ENCODE measurements at places on chromosomes 1 and 21.

DNA sequence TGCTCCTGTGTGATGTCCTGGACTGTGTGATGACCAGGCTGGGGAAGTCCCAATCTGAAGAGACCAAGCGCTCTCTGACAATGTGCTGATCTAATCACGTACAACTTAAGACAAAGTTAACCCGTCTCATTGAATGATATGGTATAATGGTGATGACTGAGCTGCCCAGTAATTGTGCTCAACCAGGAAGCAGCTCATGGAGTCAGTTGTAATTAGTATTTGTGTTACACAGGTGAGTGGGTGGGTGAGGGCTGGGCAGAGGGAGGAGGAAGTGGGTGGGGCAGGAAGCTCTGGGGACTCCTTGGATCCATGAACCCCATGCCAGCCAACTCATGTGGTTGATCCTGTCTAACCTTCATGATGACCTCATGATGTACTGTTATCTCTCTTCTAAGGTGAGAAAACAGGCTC lies 8.7 kb upstream of the ECE1 start:
- peak; percentile 89 for DNase-seq

GRCh38 chr21:36030581-36031189 lies 29.6 kb downstream of the SETD4 start:
- peak; percentile 13 for DNase-seq

GRCh38 chr1:182146286-182146685 lies 84.8 kb upstream of the ZNF648 start:
- DNase-seq: no peak

DNA sequence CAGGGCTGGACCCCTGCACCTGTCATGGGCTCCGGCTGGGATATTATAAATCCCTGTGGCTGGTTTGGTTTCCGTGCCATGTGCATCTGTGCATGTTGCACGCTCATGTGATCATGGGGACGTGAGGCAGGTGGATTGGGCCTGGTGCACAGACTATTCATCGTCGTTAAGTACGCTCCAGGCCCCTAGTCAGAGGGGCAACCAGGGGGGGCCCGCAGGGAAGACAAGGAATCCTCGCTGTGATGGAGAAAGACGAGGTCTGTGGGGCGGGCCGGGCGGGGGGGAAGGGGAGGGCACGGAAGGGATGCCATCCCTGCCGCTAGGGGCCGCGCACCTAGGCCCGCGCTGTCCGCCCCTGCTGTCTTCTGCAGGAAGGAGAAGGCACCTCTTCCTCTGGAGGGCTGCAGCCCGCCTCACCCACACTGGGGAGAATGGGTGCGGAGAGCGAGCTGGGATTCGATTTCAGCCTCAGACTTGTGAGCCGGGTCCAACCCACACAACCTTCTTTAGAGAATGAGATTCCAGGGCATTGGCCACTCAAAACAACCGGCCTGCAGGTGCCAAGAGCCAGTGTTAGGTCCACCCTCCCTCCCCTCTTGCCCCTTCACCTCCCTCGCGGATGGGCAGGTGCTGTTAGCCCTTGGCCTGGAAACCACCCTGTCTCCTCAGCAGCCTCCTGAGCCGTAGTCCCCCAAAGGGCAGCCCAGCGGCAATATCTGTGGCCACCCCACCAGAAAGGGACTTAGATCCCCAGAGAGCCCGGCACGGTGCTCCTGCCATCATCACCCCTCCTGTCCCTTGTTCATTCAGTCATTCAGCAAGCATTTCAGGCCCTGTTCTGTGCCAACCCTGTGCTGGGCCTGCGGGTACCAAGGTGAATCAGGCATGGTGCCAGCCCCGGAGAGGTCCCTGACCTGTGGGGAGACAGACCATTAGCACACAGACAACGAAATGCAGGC lies 950 bp upstream of the LRP8 start:
- DNase-seq: no peak

DNA sequence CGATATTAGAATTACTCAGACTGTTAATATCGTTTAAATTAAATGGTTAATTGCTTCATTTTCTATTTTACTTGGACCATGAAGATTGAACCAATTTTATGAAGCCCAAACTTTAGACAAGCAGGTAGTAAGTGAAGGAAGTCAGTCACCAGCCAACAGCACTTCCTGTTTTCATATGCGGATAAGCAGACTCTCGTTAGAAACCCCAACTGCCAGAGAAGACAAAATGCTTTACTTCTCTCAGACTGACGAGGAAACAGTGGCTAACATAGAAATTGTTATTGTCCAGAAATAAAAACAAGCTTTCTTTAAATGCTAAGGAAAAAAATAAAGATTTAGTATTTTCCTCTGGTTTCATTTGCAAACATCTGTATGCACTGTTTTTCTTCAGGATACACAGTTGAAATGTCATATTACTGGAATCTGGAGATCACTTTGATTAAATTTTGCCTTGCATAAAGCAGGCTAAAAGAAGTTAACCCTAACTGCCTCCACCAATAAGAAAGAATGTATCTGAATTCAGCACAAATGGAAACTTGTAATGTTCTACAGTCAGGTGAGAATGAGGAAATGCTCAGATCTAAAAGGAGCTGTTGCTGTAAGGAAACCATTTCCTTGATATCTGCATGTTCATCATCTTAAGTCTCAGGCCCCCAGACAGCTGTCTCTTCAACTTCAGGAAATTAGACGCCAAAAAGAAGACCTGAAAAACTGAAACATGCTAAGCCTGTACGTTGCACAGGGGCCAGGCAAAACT lies 129.8 kb upstream of the SAMSN1 start:
- peak; percentile 17 for DNase-seq

GRCh38 chr1:178119628-178120027 lies 25.7 kb downstream of the RASAL2 start:
- DNase-seq: no peak

DNA sequence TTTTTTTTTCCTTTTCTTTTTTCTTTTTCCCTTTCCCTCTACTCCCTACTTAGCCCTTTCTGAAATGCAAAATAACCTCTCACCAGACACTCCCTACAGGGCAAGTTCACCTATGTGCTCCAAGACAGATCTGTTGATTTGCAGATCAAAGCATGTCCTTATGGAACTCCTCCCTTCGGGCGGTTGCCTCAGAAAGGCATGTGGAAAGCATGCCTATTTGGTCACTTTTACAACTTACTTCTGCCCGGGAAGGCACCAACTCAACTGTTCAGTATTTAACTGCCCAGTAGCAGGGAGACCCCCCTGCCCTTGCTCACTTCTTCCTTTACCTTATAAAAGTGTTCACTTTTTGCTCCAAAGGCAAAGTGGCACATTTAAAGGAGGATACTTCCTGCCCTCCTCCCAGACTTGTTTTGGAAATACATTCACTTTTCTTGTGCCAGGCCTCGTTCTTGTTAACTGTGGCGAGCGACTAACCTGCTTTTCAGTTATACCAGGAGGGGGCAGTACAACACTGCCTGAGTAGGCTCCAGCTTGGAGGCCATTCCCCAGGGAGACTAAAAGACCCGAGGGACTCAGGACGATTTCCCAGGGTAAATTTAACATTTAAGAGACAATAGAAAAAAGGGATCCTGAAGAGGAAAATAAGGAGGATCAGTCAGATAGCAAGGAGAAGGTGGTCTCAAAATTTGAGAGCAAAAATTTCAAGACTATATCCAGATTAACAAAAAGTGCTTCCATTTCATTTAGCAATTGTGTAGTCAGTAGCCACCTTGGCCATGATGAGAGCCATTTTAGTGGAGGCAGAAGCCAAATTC lies 12.3 kb upstream of the SLAMF7 start:
- peak; percentile 74 for DNase-seq

- no peak for DNase-seq
These were observed 8.8 kb upstream of the ID3 start for GRCh38 chr1:23567996-23568607.

DNA sequence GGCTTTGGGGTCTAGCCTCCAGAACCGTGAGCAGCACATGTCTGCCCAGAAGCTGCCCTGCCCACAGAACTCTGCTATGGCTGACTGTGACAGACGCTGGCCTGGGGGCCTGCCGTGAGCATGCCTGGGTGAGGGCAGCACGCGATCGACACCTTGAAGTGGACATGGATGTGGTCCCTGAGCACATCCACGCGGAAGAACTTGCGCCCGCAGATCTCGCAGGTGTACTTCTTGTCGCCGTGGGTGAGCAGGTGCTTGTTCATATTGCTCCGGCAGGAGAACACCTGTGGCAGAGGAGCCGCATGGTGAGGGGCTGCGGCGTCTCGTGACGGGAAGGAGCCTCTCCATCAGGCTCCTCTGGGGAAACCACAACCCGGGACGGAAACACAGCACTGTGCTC lies 56.0 kb downstream of the PRDM15 start:
- no peak for DNase-seq

GRCh38 chr1:229323885-229324553 lies 18.8 kb downstream of the CCSAP start:
- no peak for DNase-seq

GRCh38 chr1:9293533-9294404 lies 1.1 kb downstream of the SPSB1 start:
- peak; percentile 46 for DNase-seq

DNA sequence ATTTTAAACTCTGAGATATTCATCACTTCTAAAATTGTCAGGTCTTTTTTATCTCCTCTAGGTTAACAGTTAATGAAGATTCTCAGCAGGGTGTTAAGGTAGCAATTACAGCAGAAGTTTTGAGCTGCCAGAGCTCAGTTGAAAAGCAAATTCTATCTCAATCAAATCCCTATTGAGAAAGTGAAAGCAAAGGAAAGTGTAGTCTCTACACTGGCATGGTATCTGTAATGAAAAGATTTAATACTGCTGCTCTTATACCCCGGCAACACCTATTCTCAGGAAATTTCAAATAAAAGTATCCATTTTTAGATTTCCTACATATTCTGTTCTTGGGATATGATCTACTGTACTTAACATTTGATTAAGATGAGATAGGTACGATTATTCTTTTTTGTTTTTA lies 913.5 kb downstream of the MRPL39 start:
- no peak for DNase-seq

GRCh38 chr1:182617014-182617429 lies 12.8 kb upstream of the RGS16 start:
- no peak for DNase-seq

DNA sequence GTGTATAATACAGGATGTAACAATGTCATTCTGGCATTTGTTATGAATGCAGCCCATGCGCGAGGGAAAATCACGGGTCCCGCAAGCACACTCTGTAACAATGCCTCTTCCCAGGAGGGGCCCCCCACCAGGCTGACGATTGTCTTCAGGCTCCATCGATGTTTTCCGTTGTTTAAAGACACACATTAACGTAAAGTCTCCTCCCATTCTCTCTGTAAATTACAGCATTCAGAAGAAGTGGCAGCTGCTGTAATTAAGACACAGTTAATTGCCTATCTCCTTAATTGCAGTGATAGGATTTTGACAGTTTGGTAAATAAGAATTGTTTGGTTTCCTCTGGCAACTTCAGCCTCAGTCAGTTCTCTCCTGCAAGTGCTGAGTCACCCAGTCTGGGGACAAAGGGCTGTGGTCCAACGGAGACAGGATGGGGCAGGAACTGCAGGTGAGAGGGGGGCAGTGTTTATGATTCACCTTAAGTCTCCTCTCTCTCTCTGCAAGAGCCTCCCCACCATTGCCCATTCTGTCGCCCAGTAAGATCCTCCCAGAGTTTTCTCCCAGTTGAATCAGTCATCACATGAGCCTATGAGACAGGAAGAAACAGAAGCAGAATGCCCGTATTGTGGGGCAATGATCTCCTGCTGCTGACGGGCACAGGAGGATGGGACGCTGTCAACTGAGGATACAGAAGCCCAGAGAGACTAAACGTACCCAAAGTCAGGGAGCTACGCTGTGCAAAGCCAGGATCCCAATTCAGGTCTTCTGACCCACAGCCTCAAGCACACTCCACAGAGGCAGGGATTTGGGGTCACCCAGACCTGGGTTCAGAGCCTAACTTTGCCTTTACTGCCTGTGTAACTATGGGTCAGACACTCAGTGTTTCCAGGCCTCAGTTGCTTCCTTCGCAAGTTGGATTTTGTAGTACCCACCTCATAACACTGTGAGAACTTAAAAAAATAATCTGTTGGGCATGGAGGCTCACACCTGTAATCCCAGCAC lies 110.0 kb downstream of the ADSS2 start:
- peak; percentile 97 for DNase-seq

DNA sequence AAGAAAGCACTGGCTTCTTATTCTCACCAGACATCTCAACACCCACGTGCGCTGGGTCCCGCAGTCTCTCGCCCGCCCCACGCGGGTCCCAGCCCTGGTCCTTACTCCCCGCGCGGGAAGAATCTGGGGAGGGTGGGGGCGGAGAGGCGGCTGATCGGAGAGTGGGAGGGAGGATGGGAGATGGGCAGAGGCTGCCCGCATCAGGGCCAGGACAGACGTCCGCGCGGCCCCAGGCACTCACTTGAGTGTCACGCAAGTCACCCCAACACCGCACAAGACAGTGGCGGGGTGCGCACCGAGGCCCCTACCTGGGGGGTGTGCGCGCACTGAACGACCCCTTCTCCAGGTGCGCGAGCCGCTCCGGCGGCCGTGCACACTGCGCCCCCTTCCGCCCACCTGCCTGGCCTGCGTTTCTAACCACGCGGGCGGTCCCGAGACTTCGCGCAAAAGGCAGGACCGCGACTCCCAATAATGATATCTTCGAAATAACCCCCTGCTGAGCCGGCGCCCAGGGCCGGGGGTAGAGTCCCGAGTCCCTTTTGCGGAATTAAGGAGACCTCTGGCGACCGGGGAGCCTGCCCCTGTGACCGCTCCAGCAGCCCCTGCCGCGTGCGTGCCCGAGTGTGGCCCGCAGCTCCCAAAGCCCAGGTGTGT lies 6.0 kb upstream of the SIM2 start:
- peak; percentile 56 for DNase-seq

- peak; percentile 95 for DNase-seq
These were observed 38.3 kb downstream of the ECE1 start for GRCh38 chr1:21251773-21252471.

- DNase-seq: peak; percentile 56
These were observed 23.4 kb upstream of the RPTN start for GRCh38 chr1:152182431-152182830.

- peak; percentile 19 for DNase-seq
These were observed 93.0 kb upstream of the SLC44A3 start for GRCh38 chr1:94726981-94727685.

DNA sequence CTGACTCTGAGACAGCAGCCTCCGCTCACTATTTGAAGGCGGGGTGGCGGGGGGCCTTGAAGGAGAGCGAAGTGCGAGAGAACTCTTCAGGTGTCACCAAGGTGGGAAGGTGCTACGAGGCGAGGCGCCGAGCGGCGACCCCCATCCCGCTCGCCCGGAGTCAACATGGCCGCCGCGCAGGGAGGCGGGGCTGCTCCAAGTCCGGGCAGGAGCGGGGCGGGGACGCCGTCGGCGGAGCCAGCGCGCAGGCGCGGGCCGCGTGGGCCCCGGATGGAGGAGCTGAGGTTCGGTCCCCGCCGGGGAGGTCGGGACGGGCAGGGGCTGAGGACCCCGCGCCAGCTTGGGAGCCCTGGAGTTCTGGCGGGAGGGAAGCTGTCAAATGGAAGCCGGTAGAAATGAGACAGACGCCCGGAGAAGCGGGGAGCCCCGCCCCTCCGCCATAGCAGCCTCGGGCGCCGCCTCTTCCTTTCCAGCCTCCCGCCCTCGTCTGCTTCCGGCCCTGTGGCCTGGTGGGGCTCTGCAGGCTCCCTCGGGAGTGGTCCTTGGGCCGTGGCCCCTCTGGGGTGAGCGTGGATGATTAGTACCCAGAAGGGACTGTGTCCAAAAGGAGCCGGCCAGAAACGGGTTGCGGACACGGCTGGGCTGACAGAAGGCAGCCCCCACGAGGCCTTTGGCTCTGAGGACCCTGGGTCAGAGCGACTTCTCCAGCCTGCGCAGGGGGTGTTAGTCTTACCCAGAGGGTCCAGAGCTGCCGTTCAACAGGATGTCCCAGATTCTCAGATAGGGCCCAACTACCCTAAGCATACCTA lies at the start of gene PIGV:
Gene PIGV (plus strand): TSS at position 245 of the 809 bp plus-strand sequence. CDS start 2,866 bp downstream, outside the sequence.
- DNase-seq: peak; percentile 87

GRCh38 chr1:70043804-70044203 lies 161.6 kb downstream of the LRRC40 start:
- DNase-seq: peak; percentile 62

Measured in kidney tubule cell (primary cell).